Stromal cell of bone marrow (primary cell): ENCODE measurements at places on chromosomes 11 and 22.

- DNase-seq: no peak
Measured at GRCh38 chr11:12979928-12980689, 29.0 kb upstream of the RASSF10 start.

- no peak for DNase-seq
Measured at GRCh38 chr22:37138849-37139561, 10.7 kb downstream of the IL2RB start.

- no peak for DNase-seq
Measured at GRCh38 chr22:38454353-38455075, 485 bp downstream of the KCNJ4 start.

GRCh38 chr22:40975366-40975765, 24.2 kb downstream of the RBX1 start:
- DNase-seq: peak; percentile 4

DNA sequence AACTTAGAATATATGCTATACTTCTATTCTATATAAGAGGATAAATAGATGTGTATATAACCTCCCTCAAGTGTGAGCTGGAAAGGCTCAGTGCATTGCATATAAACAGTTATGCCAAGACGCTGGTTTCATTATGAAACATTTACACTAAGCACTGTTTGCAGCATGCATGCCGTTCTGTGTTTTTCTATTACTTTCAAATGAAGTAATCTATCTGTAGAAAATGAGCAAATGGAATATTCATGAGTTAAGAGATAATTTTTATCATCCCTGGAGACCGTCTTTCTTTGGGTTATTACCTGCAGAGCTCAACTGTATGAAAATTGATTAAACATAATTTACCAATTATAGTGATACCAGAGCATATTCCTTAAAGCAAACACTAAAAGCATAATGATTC, 925.7 kb upstream of the CCDC90B start:
- no peak for DNase-seq

DNA sequence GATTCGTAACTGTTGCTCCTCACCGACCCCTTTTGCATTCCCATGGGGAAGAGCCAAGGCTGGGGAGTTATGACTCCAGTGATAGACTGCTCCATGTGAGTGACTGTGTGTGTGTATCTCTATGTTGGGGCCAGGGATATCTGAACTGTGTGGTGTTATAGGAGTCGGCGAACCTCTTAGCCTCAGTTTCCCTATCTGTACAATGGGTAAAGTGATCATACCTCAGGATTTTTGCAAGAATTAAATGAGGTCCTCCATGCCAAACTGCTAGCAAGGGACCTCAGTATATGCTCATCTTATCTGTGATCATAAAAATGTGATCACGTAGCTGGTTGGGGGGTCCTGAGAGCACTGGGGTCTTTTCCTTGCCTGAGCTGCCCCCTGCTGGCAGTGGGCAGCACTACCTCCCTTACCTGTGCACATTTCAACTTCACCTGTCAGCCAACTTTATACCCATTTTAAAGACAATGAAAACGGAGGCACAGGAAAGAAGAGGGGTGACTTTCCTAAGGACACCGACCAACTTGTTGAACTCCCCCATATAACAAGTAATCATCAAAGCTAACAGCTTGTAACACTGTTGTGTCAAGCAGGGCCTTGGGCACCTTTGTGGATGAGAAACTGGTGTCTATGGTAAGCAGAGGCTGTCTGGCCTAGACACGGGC, 1.4 kb upstream of the DPP3 start:
- DNase-seq: no peak

GRCh38 chr11:114250993-114251814, 45.0 kb upstream of the NNMT start:
- DNase-seq: no peak

- no peak for DNase-seq
Measured at GRCh38 chr22:28670756-28671155, 8.9 kb downstream of the TTC28 start.

GRCh38 chr22:35357883-35358621, 22.8 kb upstream of the HMOX1 start:
- no peak for DNase-seq

DNA sequence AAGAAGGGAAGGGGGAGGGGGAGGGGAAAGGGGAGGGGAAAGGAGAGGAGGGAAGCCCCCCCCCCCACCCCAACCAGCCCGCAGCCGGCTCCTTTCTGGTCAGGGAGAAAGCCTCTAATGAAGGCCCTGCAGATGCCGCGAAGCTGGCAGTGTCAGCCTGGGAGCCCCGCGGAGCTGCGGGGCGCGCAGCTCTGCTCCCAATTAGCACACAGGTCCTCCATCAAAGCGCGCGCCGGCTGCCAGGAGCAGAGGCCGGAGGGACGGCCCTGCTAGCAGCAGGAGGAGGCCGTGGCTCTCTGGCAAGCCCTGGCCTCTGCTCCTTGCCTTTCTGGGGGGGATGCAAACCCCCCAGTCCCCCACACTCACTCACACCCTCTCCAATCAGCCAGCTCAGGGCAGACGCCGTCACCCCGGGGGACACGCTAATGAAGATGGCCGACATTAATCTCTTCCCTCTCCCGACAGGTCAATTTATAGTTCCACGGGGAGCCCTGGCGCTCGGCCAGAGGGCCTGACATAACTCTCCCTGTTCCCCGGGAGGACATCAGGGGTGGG, 70.5 kb upstream of the TCF20 start:
- no peak for DNase-seq

GRCh38 chr11:33399421-33399820, 142.2 kb downstream of the HIPK3 start:
- DNase-seq: no peak

- DNase-seq: peak; percentile 36
Measured at GRCh38 chr11:57279116-57279515, 42.1 kb upstream of the APLNR start.

DNA sequence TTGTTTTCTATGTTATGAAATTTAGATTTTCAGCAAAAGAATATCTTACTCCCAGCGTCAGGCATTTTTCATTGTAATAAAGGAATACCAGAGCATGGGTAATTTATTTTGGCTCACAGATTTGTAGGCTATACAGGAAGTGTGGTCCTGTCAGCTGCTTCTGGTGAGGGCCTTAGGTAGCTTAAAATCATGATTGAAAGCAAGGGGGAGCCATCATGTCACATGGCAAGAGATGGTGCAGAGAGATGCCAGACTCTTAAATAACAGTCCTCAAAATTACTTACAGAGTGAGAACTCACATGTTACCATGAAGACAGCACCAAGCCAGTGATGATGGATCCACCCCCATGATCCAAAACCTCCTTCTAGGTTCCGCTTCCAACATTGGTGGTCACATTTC, 825.0 kb upstream of the CHORDC1 start:
- DNase-seq: no peak

- DNase-seq: no peak
Measured at GRCh38 chr11:57094181-57094935, 87.4 kb upstream of the LRRC55 start.

GRCh38 chr11:27398400-27398770, 35.4 kb upstream of the CCDC34 start:
- DNase-seq: no peak

- DNase-seq: no peak
Measured at GRCh38 chr11:86849679-86850078, 49.3 kb downstream of the PRSS23 start.

DNA sequence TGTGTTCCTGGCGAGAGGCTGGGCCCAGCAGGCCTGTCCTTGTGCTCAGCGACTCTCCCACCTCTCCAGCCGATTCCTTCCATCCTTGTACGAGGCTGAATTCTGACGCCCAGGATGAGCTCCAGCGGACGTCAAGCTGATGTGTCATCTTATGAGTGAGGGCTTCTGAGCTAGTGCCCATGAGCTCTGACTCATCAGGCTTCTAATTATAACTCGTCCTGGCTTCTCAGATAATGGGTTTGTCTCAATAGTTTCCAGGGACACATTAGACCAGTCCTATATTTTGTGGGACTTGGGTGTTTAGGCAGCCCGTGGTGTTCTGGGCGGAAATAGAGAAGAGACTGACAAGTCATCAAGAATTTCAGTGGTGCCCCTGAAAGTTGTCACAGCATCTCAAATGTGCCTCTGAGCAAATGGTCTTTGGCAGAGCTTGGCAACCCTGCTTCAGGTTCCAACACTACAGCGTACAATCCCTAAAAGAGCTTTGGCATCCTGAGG, 108.2 kb upstream of the CD44 start:
- DNase-seq: peak; percentile 99
